ENCODE measurements at places on chromosomes 3 and 15.

GRCh38 chr3:43013743-43014155, 34.6 kb downstream of the GASK1A start:
- DNase-seq, result peak; percentile 12

DNA sequence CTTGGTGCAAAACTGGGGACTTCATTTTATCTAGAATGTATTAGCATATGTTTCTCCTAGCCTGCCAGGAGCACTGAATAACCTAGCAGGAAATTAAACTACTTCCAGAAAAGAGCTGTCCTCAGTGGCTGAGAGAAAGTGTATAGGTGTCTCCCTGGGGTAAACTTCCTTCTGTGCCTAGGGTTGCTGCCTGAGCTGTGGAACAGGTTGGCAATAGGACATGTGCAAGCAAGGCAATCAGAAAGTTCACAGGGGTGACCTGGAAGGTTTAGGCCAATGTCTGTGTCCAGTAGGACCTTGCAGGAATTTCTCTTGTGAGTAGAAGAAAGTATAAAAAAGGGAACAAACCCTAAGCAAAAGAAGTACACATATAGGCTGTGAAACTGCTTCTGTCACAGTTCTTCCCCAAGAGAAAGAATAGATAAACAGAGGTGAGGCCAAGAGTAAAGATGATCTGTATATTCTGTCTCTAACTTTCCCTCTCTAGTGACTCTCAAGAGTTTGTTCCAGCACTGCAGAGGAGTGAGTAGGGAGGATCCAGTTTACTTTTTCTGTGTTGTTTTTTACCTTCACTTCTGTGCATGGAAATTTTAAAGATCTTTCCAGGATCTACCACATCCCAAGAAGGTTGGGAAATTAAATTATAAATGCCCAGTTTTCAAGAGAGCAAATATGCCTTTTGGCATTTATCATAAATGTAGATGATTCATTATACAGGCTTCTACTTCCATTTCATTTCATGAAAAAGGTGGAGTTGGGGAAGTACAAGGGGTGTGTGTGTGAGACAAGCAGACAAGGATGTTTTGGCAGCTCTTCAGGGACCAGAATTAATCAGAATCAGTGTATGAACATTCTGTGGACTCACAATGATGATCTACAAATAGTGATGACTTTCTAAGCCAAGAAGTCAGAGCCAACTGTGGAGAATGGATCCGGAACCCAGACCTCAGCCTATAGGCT, 155.2 kb downstream of the RBPMS2 start:
- DNase-seq, result no peak

GRCh38 chr3:99741588-99741987, 76.1 kb upstream of the CMSS1 start:
- no peak for DNase-seq

DNA sequence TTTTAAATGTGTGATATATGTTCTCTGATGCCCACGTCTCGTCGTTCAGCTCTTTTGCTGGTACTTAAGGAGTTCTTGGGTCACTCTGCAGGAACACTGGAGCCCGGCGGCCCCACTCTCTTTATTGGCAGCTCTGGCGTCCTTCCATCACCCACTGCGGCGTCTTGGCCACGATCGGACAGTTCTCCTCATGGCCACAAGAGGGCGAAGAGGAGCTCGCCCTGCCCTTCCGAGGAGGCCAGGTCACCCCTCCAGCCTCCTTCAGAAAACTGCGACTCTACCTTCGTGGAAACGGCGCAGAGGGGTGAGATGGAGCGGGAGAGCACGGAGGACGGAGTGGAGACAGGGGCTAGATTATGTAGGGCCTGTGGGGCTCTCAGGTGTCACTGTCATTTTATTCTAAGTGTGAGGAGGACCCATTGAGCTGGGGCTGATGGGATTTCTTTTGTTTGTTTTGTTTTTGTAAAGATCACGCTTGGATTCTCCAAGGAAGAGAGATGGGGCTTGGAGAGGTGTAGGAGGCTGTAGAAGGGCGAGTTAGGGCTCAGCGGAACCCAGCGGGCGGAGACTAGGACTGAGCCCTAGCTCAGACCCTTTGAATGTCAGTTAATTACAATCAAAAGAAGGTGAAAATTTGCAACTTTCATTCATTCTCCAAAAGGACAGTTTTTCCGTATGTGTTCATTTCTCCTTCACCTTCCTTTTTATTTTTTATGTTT, 28.0 kb upstream of the GABRA5 start:
- no peak for DNase-seq

DNA sequence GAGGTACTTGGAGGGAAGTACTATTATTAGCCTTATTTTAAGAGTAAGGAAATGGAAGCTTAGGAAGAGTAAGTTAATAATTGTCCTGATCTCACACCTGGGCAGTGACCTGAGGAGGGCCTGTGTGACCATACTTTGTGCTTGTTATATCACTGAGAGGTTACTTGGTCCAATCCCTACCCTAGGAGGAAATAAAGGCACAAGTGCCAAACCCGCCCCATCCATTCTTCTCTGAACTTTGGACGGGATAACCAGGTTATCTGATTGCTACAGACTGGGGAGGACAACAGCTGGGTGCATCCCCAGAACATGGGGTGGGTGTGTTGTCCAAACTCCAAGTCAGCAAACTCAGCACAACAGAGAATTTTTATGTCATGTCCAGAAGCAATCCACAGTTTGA, 77.7 kb upstream of the NR2E3 start:
- no peak for DNase-seq

- DNase-seq, result no peak
These were observed 62.2 kb upstream of the ALCAM start for GRCh38 chr3:105304487-105304886.

- no peak for DNase-seq
These were observed 145.8 kb downstream of the TPRA1 start for GRCh38 chr3:127444761-127445160.

DNA sequence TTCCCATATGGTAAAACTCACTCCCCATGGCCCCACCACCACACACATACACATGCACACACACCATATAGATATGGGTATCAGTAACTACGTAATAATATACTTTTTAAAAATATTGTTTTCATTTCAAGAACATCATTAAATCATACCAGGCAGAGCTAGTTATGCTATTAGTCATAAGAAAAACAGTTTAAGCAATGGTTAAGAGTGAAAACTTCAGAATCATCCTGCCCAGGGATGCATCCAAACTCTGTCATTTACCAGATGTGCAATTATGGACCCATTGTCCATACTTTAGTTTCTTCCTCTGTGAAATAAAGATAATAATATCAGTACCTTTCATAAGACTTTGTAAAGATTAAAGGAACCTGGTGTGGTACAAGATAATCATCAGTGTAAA, 608.3 kb downstream of the RBMS3 start:
- DNase-seq, result no peak

DNA sequence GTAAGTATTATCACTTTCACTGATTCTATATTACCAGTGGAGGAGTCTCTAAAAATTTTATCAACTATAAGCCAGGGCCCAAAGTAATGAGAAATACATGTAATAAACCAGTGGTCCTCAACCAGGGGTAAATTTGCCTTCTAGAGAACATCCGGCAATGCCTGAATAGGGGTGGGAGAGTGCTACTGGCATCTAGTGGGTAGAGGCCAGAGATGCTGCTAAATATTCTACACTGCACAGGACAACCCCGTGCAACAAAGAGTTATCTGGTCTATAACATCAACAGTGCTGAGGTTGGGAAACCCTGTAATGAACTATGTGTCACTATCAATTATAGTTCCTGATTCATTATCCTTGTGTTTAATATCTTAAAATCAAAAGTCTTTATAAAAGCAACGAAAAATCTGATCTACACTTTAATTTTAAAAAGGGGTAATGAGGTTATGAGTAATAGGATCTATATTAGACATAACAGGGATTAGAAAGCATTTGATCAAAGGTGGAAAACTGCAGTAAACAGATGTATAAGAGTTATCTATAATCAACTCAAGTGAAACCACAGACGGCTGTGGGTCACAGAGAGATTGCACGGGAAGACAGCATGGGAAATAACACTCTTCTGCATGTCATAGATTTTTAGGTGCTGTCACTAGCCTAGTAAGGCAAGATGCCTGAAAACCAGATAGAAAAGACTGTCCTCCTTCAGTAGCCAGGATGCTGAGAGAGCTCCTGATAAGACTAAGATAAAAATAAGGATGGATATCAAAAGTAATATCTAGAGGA, 2.0 kb downstream of the LYSMD2 start:
- DNase-seq, result peak; percentile 40

- DNase-seq, result no peak
These were observed 52.3 kb downstream of the PCSK6 start for GRCh38 chr15:101437209-101437608.

DNA sequence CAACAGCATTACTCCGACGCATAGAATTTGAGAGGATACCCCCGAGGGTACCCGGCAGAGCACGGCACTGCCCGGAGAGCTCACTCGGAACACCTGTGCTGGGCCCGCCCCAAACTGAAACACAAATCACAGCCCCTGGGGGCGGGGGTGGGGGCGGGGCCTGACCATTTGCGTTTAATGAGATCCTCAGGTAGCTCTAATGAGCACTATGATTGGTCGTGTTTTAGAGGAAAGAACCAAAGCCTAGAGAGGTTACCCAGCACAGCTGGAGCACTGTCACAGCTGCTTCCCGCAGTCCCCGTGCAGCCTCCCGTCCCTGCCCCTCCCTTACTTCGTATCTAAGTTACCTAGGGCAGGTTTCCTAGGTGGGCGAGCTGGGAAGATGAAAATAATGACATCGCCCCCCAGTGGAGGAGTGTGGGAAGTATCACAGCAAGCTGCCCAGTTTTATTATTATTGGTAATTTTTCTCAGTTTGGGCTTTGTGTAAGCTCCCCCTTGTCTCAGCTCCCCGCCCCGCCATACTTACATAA, 187.1 kb downstream of the PDE8A start:
- DNase-seq, result peak; percentile 54

DNA sequence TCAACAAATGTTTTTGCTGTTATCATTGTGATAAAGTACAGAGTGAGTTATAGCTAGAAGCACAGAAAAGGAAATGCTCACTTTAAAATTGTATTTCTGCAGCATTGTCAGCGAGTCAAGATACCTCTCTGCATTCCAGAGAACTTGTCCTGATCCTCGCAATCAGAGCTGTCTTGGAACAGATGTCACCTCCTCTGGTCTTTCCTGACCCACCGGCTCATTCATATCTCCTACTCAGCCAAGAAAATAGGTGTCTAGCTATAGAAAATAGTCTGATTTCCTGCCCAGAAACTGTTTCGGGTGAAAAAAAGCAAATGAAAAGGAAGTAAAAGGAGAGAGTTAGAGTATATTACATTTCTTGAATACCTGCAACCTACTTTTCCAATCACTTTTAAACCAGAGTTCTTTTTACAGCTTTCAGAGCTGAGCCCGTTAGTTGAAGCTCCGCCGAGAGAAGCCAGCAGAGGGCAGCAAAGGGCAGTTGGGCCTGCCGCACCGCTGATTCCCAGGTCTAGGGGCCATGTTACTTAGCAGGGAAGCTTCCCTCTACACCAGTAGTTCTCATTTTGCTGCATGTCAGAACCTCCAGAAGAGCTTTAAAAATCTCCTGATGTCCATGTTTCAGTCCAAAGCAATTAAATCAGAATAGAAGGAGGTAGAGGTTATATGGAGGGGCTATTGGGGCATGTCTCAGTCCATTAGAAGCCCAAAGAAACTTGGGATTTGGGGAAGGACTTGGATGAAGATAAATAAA, 185.7 kb upstream of the THRB start:
- peak; percentile 80 for DNase-seq

GRCh38 chr3:171056528-171056927, 30.0 kb upstream of the SLC2A2 start:
- DNase-seq, result no peak

- DNase-seq, result no peak
These were observed 17.9 kb downstream of the SHF start for GRCh38 chr15:45169608-45170480.

- peak; percentile 99 for DNase-seq
These were observed 23.9 kb downstream of the ILDR1 start for GRCh38 chr3:121998030-121998580.

DNA sequence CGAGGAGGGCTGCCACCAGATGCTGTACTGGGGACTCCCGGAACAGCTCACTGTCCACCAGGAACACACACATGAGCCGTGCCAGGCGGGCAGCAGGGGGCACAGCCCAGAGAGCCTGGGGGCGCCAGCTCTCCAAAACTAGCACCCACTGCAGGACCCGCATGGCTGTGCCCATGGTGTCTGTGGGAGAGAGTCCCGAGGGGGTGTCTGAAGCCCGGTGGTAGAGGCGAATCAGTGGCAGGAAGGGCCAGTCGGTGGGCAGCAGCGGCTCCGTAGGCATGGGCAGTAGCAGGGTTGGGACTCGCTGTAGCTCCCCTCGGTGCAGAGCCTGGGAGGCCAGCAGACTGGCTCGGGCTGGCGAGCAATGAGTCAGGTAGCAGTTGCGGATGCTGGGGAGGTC, 7.0 kb upstream of the LTK start:
- no peak for DNase-seq

DNA sequence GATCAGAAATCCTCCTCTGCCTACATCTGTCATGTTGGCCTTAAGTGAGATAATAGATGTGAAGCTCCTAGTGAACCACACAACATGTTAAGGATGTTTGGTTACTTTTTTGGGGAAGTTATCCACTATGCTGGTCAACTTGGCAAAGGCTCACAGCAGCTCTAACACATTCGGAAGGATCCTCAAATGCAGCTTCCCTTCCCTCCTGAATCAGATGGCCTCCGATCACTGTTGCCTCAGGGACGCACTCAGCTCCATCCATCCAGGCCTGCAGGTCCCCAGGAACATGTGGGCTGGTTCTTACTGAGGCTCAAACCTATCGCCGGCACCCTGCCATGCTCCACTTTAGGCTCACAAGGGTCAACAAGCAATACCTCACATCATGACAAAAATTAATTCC, 67.9 kb downstream of the CORO2B start:
- no peak for DNase-seq

DNA sequence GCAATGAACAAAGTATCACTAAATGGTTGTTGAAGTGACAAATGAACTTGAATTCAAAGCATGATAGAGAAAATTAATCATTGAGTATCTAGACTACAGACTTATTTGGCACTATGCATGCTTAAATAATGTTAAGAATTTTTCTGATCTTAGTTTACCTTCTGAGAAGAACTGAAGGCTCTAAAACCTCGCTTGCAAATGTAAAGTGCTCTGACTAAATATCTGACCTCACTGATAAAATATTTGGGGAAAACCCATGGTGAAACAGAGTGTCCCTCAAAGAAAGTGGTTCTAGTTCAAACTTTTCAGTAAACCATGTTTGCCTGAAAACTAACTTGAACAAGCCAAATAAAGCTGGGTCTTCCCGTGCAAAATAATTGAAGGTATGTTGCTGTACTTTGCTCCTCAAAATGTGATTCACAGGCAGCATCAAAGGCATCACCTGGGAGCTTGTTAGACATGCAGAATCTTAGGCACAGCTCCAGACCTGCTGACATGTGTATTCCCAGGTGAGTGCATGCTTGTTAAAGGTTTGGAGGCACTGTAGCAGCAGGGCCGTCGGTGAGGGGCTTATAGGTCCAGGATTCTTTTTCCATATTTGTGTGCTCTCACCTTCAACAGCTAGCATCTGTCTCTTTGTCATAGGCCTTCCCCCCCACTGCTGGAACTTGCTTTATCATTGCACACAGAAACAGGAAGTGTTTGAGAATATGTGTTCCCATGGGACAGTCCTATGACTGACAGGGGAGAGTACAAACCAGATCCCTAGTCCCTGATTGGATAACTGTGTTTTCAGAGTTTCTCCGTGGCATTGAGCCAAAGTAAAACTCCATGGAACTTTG, 524.2 kb upstream of the LMCD1 start:
- DNase-seq, result no peak

Measured in Kasumi-1 (cell line).